ENCODE measurements at places on chromosomes 2 and 18.

GRCh38 chr2:29224693-29225551 is 109.7 kb downstream of the CLIP4 start:
- DNase-seq = no peak

DNA sequence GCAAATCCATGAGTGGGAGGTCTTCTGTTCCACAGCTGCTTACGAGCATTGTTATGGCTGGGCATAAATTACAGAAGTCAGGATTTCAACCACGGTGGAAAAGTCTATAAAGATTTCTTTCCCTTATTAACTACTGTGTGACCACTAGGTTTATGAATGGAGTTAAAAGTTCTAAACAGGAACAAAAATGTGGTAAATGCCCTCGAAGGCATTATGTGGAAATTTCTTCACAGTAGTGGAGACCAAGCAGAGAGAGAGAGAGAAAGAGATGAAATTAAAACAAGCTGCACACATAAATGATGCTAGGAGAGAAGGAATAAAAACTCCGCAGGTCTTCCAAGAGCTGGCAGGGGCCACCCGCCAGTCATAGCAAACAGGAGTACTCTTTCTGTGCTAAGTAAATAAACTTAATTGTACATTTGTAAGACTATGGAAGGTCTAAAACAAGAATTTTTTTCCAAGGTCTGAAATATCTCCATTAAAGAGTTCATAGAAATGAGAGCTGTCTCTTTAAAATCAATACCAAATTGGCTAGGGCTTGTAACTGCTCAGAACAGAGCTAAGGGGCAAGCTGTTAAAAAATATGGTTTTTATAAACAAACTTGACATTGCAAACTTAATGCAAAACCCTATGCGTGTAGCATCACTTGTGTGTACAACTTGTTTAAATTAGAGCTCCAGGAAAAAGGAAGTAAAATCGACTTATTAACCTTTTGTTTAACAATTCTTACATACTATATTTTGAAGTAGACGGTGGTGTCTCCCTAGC is 438.2 kb downstream of the MEIS1 start:
- no peak for DNase-seq

GRCh38 chr18:8208716-8209115 is 400.5 kb upstream of the RAB12 start:
- DNase-seq = no peak

DNA sequence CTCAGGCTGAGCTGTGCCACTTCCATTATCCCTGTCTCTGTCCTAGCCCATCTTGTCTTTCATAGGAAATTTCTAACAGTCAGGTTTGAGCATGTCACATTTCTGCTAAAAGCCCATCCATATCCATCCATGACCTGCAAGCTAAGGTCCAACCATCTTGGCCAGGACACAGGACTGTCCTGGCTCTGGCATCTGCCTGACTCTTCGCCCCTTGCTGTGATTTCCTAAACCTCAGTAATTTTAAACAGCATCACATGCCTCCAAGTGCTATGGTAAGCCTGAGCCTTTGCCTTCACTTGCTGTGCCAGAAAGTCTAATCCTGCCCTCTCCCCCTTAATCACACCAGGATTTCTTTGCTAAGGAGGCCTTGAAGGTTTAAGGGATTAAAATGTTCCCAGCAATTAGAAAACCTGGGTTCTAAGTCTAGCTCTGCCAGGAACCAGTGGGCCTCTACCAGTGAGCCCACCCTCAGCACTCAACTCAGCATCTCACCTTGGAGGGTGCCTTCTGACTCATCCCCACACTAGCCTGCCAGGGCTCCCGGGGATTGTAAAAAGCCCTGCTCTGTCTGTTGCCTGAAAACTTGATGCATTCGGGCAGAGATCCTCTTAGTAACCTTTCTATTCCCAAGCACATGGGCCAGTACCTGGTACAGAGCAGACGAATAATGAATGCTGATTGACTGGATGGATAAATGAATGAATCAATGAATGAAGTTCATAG is 411.0 kb downstream of the LRATD1 start:
- DNase-seq = no peak

DNA sequence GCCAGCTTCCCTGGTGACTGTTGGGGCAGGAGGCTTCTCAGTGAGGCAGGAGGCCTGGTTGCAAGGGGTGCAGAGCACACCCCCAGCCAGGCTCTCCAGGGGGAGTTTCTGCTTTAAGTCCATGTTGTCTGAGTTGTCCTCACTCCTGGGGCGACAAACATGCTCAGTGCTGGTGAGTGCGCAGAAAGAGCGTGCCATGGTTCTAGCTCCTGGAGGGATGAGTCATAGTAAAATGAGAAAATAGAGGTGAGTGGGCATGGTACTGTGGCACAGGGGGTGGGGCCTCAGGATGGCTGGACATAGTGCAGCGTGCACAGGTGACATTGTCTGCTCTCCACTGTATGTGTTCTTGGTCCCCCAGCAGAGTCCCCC is 457.2 kb upstream of the HS6ST1 start:
- no peak for DNase-seq

GRCh38 chr2:82239176-82239575 is 1934.6 kb upstream of the LRRTM1 start:
- no peak for DNase-seq

DNA sequence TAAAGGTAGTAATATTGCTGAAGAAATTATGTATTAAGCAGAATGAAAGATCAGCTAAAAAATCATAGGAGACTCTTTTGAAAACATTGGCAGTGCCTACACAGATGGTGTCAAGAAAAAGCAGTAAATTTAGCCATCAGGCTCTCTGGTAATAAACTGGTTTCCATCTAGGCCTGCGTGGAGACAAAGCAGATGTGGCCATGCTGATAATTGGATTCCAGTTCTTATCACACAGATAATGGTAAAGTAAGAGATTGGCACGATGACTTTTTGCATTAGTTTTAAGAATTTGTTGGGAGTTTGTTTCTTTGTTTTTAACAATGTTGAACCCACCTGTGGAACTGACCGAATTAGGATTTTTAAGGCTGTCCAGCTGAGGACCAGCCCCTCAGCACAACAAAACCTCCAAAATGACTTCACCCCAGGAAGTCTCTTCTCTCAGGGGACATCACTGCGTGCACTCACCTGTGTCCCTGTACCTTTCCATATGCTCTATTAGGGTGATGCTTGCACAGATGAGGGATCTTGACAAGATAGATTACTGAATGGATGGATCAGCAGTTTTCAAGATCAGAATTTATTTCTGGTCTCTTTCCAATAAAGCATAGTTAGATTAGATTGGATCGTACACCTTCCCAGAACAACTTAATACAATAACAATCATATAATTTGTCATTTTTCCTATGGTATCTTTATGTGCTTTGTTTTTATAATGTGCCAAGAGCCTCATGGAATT is 69.1 kb upstream of the DNAJC10 start:
- DNase-seq = no peak

DNA sequence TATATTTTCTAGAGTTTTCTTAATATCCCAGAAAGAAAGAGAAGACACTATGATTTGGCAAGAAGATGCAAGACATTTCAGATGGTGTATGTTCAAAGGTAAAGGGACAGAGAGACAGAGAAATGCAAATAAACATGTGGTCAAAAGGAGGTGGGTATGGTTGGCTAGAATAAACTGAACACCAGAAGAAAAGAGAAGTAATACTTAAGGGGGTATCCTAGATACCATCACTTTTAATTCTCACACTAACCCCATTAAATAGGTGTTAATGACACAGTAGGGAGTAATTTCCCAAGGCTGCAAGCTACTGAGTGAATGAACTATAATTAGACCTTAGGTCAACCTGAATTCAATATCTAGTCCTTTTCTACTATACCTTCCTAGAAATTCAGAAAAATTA is 111.2 kb upstream of the CD226 start:
- DNase-seq = no peak

GRCh38 chr2:20185176-20186022 is 39.5 kb downstream of the SDC1 start:
- peak; percentile 42 for DNase-seq

DNA sequence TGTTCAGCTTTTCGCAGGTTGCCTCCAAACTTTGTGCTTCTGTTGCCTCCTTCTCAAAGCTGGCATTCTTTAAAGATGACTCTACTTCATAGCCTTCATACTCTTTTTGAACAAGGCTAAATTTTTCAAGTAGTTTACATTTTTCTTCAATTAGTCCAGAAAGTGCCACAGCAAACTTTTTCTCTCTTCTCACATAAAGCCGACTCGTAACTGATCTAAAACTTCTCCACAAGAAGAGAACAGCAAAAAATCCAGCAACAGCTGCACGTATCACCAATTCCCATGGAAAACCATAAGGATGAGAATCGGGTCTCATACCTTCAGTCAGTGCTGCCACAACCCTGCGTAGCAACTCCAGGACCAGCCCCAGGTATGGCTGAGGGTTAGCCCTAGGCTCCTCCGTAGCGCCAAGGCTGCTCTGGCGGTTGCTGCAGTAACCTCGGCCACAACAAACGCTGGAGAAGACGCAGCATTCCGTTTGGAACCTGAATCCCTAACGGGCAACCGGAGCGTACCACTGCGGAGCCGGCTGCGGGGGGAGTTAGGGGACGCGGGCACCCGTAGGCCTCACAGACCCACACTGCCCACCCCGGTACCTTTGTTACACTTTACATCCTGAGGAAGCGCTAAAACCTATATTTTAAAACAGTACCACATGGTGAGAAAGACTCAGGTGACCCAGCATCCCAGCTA is at the start of gene CTAGE1:
Gene CTAGE1, minus strand, starts transcription at position 420 of the 693 bp plus-strand sequence. Its CDS starts 104 bp downstream, at position 316.
- no peak for DNase-seq

- no peak for DNase-seq
Observed at GRCh38 chr2:46181306-46181705, 115.9 kb upstream of the EPAS1 start.
